ENCODE measurements at places on chromosomes 1 and 21.

DNA sequence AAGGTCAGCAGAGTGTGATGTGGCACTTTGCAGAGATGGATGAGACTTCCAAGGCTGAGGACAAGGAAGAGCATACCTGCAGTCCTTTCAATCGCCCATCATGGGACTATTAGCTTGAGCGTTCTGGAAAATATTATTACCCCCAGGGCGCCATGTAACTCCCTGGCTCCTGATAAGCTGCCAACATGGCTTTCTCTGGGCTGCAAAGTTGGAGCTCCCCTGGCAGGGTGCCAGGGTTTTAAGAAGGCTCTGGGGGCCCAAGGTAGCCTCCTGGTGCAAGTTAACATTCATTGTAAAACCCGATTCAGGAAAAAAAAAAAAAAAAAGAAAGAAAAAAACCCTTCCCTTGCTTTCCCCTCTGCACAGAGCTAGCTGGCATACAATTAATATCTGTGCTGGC lies 196.7 kb downstream of the PBX1 start:
- DNase-seq: no peak

DNA sequence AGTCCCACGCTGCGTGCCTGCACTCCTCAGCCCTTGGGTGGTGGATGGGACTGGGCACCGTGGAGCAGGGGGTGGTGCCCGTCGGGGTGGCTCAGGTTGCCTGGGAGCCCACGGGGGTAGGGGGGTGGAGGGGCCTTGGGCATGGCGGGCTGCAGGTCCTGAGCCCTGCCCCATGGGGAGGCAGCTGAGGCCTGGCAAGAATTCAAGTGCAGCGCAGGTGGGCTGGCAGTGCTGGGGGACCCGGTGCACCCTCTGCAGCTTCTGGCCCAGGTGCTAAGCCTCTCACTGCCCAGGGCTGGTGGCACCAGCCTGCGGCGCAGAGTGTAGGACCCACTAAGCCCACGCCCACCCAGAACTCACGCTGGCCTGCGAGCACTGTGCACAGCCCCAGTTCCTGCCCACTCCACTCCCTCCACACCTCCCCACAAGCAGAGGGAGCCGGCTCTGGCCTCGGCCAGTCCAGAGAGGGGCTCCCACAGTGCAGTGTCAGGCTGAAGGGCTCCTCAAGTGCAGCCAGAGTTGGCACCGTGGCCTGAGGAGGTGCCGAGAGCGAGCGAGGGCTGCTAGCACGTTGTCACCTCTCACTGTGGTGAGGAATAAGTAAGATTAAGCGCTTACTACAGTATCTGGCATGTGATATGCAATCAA lies 12.8 kb downstream of the TNNI3K start:
- DNase-seq: no peak

GRCh38 chr1:234478152-234478480 lies 863 bp downstream of the TARBP1 start:
- DNase-seq: no peak

DNA sequence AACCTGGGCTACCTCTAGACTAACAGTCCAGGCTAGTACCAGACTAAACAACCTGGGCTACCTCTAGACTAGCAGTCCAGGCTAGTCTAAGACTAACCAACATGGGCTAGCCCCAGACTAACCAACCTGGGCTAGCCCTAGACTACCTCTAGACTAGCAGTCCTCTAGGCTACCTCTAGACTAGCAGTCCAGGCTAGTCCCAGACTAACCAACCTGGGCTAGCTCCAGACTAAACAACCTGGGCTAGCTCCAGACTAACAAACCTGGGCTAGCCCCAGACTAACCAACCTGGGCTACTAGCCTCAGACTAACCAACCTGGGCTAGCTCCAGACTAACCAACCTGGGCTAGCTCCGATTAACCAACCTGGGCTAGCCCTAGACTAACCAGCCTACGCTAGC lies 2.0 kb downstream of the TFF2 start:
- no peak for DNase-seq

GRCh38 chr21:38567970-38568360 lies 69.7 kb upstream of the ERG start:
- DNase-seq: no peak

DNA sequence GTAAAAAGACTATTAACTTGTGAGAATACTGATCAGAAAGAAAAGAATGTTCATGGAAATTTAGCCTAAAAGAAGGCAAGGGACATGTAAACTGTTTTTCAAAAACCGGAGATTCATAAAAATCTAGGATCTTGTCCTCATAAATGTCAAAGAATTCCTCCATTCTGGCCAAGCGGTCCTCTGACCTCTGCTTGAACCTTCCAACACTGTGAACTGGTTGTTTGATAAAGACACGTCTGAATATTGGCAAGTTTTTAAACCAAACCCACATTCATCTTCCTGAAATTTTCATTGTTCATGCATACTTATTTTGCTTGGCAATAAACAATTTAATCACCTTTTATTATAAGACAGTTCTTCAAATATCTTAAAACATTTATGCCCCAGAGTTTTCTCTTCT lies 19.8 kb downstream of the ASPM start:
- DNase-seq: no peak

- DNase-seq: no peak
These were observed 55.8 kb downstream of the GNG12 start for GRCh38 chr1:67777440-67777839.

- no peak for DNase-seq
These were observed 275.4 kb upstream of the NR5A2 start for GRCh38 chr1:199751962-199752687.

DNA sequence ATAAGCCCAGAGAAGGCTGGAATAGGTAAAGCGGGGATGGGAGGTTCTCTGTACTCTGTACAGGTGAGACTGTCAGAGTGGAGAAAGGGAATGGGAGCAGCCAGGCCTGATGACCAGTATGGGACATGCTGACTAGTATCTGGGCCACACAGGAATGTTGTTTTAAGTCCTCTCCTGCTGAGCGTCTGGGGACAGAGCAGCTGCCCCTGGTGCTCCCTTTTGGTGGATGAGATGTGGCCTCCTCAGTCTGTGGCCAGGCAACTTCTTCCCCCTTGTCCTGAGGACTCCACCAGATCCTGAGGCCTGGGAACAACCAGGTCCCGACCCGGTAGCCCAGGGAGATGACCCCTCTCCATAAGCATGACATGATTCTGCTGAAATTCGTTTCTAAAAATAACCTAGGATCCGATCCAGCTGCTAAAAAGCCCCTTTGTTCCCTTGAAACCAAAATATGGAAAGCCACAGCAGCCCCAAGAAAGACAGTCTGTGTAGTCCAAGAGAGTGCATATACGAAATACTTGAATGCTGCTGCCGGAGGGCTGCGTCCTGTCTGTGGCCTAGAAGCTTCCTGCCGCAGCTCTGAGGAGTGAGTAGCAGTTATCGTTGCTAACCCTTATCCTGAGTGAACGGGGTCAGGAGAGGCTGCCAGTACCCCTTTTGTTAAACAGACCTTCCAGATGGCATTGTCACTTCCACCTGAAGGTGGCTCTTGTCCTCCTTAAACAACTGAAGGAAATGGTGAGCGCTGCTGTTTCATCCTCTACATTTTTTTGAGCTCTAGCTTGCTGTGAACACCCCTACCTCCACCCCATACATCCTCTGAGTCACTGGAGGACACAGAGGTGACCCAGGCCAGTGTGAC lies 47.1 kb downstream of the ATP2B4 start:
- DNase-seq: peak; percentile 37

- DNase-seq: no peak
These were observed 5.5 kb upstream of the CD1A start for GRCh38 chr1:158248771-158249170.

DNA sequence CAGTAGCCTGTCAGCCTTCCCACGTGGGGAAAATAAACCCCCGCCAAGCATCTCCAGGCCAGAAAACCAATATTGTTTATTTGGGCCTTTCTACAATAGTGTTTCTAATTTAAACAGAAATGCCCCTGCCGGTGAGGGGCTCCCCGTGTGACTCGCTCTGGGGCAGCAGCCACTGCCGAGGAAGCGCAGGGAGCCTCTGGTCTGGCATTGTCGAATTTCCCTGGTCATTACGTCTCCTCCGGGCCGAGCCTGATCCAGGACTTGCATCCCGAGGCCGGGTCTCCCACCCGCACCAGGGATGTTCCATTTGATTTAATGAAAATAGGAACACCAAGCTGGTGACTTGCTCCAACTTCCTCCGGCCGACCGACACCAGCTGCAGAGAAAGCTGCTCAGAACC lies 20.5 kb downstream of the PRDM16 start:
- DNase-seq: no peak

- DNase-seq: no peak
These were observed 9.5 kb downstream of the ETNK2 start for GRCh38 chr1:204142032-204142974.

DNA sequence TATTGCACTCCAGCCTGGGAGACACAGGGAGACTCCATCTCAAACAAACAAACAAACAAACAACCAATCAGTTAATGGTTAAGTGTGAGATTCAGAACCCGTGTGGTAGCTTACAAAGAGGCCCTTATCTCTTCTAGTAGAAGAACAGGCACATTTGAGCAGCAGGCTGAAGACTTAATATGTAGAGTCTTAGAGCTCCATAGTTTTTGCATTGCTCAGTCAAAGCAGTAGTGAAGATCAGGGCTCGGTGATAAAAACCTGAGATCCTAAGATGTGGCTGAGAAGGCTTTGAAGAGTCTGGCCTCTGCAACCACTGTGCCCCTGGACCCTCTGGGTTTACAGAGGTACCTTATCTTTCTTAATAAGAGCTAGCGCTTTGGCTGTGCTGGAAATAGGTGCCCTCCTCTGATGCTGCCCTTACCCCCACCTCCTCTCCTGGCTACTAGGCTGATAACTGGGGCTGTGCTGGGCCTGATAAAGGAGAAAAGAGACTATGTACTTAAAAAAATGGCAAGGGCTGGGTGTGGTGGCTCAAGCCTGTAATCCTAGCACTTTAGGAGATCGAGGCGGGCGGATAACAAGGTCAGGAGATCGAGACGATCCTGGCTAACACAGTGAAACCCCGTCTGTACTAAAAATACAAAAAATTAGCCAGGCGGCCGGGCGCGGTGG lies 10.5 kb upstream of the UCK2 start:
- DNase-seq: no peak

- DNase-seq: peak; percentile 70
These were observed 1793.9 kb downstream of the NCAM2 start for GRCh38 chr21:22791986-22792560.

GRCh38 chr1:236868625-236869467 lies 73.8 kb downstream of the MTR start:
- no peak for DNase-seq

DNA sequence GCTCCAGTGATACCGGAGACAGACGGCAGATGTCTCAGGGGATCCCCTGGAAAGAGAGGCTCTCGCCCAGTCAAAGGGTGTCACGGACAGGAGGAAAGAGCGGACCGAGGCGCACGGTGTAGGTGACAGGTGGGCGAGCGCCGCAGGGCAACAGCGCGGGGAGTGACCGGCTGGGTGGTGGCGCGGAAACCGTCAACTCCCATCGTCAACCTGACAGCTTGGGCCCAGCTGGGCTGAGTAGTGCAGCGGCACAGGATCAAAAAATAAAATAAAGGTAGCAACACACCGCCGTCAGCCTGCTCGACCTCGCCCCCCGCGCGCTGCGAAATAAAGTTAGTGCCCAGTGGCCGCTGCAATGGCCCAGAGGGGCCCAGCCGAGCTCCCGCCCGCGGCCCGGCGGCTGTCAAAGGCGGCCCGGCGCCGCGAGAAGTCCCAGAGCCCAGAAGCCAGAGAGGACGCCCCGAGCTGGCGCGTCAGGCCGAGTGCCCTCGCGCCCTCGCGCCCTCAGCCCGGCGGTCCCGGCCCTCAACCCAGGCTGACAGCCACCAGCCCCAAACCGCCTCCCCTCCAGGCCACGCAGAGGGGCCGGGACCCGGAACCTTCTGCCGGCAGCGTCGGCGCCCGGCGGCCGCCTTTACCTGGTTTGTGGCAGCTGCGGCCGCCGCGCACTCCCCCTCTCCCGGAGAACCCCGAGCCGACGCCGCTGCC lies at the start of gene LYST:
LYST (minus strand) TSS at position 702 of the 708 bp plus-strand sequence. CDS start 36,489 bp downstream, outside the sequence.
- no peak for DNase-seq

DNA sequence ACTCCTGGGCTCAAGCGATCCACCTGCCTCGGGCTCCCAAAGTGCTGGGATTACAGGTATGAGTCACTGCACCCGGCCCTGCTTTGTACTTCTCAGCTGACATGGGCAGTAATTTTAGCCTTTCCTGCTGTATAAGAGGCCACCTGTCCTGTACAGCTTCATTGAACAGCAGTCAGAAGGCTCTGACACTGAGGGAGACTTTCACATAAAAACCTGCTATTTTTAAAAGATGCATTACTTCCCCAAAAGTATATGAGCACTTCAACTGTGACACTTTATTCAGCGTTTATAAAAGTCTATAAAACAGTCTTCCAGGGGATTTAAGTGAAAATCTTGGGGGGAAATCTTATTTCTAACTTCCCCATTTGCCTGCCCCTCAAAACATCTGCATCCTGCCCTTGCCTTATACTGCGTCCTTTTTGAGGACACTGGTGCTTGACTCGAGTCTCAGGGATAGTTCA lies 17.6 kb downstream of the RNU5D-1 start:
- no peak for DNase-seq

DNA sequence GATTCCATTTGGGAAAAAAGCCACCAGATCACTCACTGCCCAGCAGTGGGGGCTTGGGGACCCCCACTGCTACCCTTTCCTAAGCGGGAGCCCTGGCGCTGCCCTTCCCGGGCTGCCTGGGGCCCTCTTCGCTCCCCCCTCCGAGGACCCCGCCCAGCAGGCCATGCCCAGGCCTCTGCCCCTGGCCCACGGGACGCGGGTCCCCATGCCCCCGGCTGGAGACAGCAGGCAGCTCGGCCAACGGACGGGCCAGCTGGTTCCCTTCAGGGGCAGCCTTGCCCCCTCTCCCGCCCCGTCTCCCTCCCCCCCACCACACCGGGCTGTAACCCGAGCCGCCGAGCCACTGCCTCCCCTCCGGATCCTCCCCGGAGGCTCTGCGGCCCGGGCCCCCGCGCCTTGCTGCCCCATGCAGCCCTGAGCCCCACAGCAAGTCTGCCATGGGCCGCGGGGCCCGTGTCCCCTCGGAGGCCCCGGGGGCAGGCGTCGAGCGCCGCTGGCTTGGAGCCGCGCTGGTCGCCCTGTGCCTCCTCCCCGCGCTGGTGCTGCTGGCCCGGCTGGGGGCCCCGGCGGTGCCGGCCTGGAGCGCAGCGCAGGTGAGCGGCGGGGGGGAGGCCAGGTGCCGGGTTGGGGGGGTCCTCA lies at the start of gene MMP23B:
MMP23B (plus strand) TSS at position 392 of the 639 bp plus-strand sequence; CDS start at position 438, 46 bp downstream.
- no peak for DNase-seq

- DNase-seq: no peak
These were observed 36.9 kb upstream of the KLHDC7A start for GRCh38 chr1:18443587-18444520.

DNA sequence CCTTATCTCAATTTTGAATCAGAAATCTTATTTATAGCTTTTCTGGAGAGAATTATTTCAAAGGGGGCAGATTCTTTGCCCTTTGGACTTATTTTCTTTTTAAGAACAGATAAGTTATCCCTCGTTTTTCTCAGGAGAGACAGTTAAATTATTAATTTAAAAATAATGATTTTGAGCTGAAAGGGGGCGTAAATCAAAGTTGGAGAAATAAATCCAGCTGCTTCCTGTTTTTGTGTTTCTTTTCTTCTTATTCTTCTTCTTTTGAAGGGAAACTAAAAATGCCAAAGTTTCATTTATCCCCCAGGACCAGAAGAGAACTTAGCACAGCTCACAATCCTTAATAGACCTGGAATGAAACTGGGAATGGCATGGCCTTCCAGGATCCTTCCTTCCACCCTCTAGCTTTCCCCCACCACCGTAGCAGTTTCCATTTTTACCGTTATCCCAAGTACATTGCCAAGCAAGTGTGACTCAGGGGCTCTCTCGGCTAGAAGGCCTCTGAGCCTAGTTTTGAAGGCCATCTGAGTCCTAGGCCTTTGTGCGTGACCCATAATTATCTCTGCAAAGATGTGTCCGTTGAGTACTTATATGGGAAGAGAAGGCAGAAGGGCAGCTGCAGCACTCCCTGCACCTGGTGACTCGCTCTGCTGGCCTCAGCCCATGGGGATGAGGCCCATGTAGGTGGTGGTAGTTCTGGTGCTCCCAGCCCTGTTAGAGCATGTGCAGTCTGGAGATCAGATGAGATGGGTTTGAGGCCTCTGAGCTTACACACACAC lies 181.7 kb downstream of the ROR1 start:
- DNase-seq: no peak
